Activated CD8-positive, alpha-beta memory T cell treated with anti-CD3 and anti-CD28 coated beads for 48 hours (primary cell): ENCODE measurements at places on chromosomes 2 and 18.

DNA sequence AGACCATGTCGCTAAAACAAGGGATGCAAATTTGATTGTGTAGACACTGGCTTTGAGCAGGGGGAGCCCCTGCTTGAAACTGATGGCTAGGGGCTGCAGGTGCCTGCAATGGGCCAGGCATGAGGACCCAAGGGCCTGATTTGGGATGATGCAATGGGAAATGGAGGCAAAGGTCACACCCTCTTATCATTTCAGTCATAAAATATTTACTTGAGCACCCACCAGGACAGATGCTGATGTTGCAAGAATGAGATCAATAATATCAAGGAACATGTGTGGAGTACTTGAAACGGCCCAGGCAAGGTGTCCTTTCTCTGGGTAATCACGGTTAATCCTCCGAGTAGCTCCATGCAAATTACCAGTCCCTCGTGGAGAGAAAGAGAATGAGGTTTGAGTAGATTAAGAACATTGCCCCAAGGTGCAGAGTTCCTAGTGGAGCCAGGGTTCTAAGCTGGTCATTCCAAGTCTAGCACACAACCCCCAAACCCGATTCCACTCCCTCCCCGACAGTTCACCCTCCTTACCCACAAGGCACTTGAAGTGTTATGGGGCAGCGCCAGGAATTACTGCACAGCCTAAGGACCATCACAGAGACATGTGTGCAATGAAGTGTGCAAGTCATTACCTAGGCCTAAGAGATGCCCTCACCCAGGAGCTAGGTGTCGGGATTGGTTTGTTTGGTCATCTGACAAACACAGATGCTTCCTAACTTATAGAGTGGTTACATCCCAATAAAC, 14.0 kb upstream of the TMBIM1 start:
- DNase-seq, result no peak

DNA sequence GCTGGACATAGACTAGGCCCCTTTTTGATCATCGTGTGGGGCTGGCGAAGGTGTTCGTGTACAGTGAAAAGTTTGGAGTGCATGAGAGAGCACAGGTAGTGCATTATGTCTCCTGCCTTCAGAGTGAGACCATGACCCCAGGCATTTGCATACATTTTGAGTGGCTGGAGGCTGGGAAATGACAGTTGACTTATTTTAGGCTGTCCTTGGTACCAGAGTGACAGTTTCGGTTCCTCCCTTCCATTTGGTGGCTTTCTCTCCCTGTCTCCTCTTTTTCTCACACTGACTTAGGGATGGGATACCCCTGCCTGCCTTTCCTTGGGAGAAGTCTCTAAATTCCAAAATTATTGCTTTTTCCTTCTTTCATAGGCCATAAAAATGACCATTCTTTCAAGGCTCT, 20.1 kb downstream of the SERPINB12 start:
- no peak for DNase-seq

DNA sequence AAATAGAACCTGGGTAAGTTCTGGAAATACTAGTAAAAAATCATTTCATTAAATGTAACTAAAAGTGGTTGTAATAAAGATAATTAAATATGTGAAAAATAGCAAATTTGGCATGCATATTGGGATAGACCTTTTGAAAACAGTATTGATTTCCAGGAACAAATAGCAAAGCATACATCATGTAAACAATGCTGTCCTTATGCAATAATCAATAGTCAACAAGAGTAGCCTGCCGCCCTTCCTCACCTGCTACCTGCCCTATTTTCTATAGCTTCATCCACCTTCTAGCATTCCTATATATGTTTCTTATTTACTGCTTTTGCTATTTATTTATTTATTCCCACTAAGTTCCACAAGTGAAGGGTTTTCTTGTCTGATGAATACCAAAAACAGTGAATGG, 35.1 kb upstream of the KYNU start:
- DNase-seq, result no peak

- DNase-seq, result no peak
Observed at GRCh38 chr2:134137182-134137611, 116.7 kb upstream of the MGAT5 start.

GRCh38 chr18:63303547-63303946, 16.0 kb downstream of the BCL2 start:
- no peak for DNase-seq

GRCh38 chr18:80154293-80154692, 45.2 kb downstream of the ADNP2 start:
- no peak for DNase-seq

DNA sequence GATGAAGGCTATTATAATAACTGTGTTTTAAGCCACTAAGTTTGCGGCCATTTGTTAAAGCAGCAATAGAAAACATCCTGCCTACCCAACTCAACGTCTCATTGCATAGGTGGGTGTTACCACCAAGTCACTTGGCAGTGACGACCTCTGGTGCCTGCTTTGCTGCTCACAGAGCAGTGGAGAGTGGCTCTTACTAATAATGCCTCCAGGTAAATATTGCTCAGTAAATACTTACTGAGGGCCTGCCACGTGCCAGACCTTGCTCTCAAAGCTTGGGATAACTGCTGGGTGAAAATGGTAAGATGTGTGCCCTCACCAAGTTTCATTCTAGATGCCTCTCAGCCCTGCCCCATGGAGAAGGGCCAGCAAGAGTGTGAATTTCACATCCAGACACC, 27.7 kb downstream of the ITGA6 start:
- no peak for DNase-seq

- no peak for DNase-seq
Observed at GRCh38 chr2:18677280-18677679, 87.9 kb upstream of the NT5C1B start.

DNA sequence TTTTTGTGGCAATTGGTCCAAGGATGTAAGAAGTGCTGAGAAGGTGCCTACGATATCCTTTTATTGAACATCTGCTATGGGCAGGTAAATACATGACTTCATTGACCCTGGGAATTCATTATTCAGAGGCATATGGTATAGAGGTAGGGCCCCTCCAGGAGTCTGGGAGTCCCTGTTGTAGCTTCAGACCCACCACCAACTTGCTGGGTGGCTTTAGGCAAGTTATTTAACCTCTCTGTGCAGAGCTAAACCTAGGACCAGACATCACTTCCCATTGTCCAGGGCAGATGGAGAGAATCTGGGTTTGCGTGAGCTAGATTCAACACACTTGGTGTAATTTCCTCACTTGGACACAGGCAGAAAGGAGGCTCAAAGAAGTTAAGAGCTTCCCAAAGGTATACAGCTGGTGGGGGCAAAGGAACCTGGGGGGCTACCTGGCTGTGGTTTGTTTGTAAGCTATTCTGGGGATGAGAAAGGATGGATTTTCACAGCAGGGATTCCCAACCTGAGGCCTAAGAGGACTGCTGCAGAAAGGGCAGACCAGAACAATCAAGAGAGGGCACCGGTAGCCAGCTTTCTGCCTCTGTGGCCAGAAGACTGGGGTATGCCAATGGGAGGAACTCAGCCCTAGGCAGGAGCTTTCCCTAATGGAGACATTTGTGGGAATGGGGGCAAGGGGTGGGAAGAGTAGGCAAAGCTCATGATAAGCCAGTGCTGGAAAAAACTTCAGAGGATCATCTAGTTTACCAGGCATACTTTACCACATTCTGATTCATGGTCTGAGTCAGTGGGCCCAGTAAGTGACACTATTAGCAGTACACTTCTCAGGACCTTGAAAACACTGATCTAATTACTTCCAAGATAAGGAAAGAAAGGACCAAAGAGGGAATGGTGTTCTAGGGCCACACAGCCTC, 102.7 kb upstream of the SMAD2 start:
- no peak for DNase-seq

- DNase-seq, result no peak
Observed at GRCh38 chr2:136052369-136053362, 65.3 kb downstream of the CXCR4 start.

- DNase-seq, result no peak
Observed at GRCh38 chr2:161107265-161107664, 53.0 kb upstream of the TANK start.

GRCh38 chr2:241454837-241455485, 53.4 kb downstream of the STK25 start:
- DNase-seq, result no peak

DNA sequence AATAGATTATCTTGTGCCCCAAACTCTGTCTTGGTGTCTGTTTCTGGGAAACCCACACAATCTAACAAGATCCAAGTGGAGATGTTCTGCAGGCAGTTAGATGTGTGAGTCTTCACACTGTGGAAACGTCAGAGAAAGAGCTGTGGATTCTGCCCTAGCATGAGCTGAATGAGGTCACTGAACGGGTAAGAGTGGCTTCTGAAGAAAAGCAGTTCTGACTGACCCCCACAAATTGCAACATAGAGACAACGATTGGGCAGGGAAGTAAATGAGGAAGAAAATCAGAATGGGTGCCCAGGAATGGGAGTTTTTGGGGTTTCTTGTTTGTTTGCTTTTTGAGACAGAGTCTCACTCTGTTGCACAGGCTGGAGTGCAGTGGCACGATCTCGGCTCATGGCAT, 12.9 kb upstream of the RPL37A start:
- no peak for DNase-seq

- DNase-seq, result no peak
Observed at GRCh38 chr2:168426861-168427260, 29.2 kb upstream of the CERS6 start.

DNA sequence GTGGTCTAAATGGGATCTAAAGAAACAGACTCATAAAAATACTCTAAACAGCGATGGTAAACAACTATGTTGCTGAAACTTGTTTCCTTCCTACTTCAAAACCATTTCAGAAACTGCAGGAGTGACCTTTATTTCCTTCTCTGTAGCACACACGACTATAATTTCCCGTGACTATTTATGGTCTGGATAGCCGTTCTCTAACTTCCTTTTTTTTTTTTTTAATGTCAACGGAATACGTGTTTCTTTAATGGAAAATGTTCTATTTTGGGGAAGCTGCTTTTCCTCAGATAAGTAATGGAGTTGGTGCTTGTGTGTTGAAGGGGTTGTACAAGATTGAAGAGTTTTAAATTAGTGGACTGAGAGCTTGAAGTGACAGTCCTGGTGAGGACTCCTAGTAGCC, 224.1 kb downstream of the PHLPP1 start:
- DNase-seq, result no peak

GRCh38 chr2:168667156-168667555, 135.3 kb upstream of the NOSTRIN start:
- no peak for DNase-seq

GRCh38 chr18:28581521-28582071, 404.7 kb upstream of the CDH2 start:
- no peak for DNase-seq

DNA sequence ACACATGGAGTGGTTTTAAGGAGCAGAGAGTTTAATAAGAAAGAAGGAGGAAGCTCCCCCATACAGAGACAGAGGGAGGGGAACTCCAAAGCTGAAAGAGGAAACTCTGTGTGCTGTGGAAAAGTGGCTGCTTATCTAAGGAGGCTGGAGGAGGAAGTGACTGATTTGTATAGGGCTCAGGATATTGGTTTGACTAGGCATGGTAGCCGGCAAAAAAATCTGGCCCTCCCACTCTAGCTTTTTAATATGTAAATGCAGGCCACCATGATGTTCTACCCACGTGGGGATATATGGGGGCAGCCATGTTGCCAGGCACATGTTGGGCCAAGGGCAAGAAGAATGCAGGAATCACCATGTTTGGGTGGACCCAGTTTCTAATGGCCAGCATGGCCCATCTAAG, 64.3 kb downstream of the HNMT start:
- DNase-seq, result no peak

GRCh38 chr18:43061816-43062215, 53.7 kb downstream of the RIT2 start:
- DNase-seq, result no peak

DNA sequence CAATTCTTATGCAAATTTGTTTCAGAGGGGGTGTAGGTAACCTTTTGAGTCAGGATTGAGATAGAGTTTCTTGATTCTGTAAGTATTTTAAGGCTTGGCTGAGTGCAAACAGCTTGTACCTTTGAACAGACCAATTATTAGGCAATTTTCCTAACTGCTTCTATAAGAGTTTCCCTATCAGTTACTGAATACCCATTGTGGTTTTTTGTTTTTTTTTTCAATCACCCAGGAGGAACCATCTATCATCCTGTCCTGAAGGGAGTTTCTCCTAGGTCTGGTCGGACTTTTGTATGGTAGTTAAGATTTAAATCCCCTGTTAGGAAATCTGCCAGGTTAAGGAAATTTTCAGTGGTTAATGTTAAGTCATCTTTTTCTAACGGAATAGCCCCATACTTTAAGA, 319.4 kb upstream of the SLC39A10 start:
- no peak for DNase-seq

GRCh38 chr2:36411962-36412444, 56.4 kb downstream of the CRIM1 start:
- no peak for DNase-seq

- no peak for DNase-seq
Observed at GRCh38 chr2:192155511-192156118, 39.1 kb downstream of the TMEFF2 start.

DNA sequence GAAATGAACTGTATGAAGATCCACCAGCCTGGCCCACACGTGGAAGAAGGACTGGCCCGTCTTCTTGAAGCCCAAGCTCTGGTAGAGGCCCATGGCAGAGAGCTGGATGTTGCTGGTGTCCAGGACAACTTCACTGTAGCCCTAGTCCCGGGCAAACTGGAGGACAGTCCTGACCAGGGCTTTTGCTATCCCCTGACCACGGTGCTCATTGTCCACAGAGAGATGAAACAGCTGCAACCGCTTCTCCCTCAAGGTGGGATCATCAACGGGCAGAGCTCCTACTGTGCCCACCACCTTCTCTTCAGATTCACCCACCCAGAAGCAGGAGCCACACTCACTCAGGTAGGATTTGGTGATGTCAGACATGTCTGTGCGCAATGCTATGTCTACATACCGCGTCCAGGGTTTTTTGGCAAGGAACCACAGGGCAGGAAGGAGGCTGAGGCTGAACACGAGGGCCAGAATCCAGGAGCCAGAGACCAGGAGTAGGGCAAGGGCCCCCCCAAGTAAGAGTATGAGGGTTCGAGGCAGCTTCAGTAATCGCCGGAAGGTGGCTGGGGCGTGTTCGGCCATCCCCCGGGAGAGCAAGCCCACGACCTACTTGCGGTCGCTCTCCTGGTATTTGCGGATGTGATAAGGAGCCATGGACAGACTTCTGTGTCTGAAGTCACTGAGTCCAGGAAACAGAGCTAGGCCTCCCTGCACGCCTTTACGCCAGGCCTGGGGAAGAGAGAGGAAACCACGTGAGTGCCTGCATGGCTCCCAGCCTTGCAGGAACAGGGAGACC, 36.3 kb downstream of the TPRKB start:
- DNase-seq, result no peak

DNA sequence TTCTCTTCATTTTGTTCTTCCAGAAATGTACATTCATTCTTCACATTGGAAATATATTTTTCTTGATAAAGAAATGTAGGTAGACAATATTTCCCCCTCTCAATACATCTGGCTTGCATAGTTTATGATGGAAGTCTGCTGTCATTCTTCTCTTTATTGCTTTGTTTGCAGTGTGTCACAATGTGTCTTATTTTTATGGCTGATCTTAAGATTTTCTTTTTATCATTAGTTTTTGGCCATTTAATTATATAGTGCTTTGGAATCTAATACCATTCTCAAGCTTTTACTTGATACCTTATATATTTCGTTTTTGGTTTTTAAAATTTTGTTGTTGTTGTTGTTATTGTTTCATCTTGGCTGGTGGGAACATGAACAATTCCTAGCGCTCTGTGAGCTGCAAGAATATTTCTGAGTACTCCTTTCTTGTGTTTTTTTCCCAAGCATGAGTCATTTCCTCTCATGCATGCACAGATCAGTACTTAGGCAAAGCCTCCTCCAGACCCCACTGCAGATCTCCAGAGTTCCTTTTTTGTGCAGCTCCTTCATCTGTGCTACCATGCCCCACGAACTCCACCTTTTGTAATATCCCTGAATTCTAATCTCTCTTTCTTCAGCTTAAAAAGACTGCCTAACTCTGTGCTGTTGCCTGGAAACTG, 13.7 kb upstream of the MMADHC start:
- DNase-seq, result no peak

- no peak for DNase-seq
Observed at GRCh38 chr2:42922790-42923579, 130.6 kb upstream of the HAAO start.
